ENCODE measurements at places on chromosomes 2 and 18.

GRCh38 chr2:54573537-54573919 lies 117.4 kb downstream of the SPTBN1 start:
- no peak for DNase-seq

DNA sequence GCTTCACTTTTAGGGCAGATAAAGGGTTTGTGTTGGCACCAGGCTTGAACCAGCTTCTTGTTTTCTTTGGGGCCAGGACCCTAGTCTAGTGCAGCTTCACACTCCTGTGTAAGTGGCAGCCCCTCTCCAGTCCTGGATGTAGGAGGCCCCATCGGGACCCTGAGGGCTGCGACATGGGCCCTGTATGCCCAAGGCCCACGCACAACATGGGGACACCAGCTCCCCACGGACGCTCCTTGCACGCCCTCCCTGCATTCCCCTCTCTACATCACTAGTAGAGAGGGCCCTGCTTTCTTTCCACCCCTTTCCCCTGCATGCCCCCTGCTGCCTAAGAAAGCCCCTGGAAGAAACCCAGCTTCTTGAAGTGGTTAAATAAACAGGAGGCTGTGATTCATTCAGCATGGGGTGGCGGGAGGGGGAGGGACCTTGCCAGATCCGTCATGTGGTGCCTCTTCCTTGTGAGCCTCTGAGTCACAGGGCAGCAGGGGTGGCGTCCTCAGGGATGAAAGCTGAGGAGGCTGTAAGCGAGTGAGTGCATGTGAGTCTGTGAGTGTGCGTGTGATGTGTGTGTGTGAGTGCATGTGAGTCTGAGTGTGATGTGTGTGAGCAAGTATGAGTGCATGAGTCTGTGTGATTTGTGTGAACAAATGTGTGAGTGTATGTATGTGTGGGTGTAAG lies 42.5 kb downstream of the COPS8 start:
- DNase-seq, result peak; percentile 94

GRCh38 chr2:236576953-236577352 lies 7.3 kb downstream of the ACKR3 start:
- no peak for DNase-seq

- no peak for DNase-seq
Observed at GRCh38 chr18:45686891-45687611, 36.9 kb upstream of the SLC14A1 start.

Data from epithelial cell of prostate (primary cell).